ENCODE measurements at places on chromosomes 7 and 10.

- no peak for DNase-seq
Observed at GRCh38 chr10:99917963-99918825, 91.6 kb downstream of the DNMBP start.

DNA sequence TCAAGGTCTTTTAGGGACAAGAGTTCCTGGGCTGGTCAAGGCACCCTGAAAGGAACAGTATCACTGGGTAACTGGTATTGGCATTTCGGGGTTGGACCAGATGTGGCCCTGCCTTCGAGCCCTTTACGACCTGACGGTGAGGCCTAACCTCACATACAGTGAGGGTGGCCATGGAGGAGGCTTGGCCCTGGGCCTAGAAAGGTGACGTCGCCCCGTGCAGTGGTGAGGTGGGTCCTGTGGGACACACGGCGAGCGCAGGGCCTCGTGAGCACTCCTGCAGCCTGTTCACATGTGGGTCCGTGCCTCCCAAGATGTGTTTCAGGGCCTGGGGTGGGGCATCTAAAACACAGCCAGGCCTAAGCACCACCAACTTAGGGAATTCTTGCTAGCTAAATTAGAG is 36.1 kb downstream of the CRHR2 start:
- no peak for DNase-seq

DNA sequence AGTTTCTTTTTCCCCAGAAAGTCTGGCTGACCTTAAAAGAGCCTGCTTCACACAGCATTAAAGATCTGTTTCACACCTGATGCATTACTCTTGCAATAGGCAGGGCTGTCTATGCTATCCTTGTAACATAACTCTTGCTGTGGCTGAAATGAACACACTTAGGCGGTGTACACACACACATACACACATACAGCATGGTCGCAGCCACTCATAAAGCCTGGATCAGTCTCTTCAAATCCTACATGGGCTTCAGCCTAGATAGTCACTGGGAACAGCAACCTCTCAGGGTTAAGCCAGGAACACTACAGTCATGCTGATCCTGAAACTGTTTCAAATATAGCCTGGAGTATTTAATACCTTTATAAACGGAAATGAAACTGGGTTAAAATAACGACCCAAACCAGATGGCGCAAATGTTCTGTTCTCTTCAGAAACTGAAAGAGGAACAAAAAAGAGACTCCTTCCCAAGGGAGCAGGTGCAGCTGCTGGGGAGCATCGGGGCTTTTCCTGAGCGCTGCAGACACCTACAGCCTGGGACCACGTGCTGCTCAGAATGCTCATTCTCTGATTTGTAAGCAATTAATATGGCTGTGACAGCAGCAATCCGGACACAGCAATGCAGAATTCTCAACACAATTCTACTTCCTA is 61.0 kb upstream of the SFMBT2 start:
- DNase-seq, result no peak

- DNase-seq, result no peak
Observed at GRCh38 chr10:112793202-112793921, 156.7 kb upstream of the TCF7L2 start.

Data from T1000 (cell line).